NCI-H446 treated with DMSO at 0.1 percent for 48 hours (cell line): ENCODE measurements at places on chromosomes 1 and 21.

GRCh38 chr21:43333298-43334062 lies 93.5 kb downstream of the SIK1 start:
- no peak for DNase-seq

DNA sequence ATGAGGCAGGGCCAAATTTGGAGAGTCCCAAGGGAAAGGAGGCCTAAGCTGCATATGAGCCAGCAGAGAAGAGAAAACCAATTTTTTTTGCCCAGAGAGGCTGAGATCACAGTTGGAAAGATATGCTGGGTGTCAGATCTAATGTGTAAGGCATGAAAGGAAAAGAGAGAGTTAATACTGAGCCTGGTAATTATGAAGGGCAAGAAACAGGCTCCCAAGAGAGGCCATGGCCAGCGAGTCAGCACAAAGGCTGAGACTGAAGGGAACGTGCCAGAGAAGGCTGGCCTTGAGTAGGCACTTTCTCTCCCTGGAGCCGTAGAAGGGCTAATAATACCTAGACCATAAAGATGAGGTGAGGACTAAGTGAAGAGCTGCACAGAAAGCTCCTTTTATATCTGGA lies 31.8 kb upstream of the BEND5 start:
- no peak for DNase-seq

DNA sequence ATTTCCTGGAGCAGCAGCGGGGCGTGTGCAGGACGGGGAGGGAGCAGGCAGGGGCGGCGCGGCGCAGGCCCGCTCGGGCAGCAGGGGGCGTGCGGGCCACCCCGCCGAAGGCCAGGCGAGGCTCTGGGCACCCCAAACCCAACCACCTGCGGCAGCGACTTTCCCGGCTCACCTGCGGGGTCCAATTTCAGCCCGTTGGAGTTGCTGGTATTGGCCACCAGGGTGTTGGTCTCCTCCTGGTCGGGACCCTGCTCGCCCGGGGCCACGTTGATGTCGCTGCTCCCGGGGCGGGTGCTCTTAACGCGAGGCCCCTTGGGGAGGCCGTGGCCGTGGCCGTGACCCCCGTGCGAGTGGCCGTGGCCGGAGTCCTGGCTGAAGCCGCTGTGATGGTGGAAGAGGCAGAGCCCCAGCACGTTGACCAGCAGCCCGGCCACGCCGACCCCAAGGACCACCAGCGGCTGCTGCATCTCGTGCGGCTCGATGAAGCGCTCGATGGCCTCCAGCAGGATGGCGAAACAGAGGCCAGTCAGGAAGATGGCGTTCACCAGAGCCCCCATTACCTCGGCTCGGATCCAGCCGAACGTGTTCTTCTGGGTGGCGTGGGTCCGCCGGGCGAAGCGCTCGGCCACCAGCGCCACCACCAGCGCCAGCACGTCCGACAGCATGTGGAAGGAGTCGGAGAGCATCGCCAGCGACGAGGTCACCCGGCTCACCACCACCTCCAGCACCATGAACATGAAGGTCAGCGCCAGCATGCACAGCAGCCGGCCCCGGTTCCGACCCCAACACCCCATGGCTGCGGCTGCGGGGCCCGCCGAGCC lies 932 bp downstream of the SLC30A1 start:
- no peak for DNase-seq

- no peak for DNase-seq
Observed at GRCh38 chr1:109790735-109791494, 27.2 kb upstream of the EPS8L3 start.

- peak; percentile 44 for DNase-seq
Observed at GRCh38 chr1:17045634-17046333, 8.0 kb downstream of the SDHB start.

GRCh38 chr1:22621761-22622160 lies 14.7 kb upstream of the C1QA start:
- no peak for DNase-seq

DNA sequence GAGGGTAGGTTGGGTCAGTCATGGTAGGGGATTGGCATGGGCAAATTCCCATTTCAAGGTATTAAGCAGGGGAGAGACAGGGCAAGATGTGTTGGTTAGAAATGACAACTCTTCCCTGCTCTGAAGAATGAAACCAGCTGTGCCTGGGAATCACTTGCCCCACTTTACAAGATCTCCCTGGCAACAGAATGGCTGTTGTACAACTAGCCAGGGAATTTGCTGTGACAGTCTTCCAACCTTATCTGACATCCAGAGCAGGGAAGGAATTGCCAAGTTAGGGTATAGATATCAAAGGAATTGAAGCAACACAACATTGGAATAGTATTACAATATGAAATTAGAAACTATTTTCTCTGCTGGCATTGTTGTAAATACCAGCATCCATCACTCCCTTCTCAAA lies 154.7 kb downstream of the CACNA1E start:
- no peak for DNase-seq

DNA sequence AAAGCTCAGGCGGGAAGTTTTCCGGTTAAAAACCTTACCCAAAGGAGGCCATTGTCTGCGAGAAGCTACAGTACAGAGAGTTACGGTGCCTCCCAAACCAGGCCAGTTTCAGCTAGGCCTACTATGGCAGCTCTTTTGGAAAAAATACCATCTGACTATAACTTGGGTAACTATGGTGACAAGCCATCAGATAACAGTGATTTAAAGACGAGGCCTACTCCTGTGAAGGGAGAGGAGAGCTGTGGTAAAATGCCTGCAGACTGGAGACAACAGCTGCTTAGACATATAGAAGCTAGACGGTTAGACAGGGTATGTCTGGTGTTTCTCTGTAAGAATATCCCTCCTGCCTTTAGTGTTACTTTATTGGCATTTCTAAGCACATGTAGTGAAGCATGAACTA lies 165.9 kb downstream of the LRRC40 start:
- DNase-seq, result no peak

DNA sequence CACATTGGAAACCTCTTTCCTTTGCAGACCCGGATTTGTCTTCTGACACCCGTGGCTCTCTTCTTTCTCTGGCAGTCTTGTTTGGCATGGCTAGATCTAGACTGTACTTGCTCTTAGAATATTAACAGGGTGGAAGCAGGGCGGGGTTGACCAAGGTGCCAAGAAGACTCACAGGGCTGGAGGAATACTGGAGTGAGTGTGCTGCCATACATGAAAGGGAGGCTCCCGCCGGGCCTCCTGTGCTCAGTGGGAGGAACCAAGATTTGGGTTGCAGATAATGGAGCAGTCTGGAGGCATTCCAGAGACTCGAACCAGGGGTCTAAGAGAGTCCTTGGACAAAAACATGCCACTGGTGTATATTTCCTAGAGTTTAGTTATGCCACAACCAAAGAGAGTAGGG lies 27.6 kb upstream of the SNX27 start:
- DNase-seq, result no peak

- DNase-seq, result no peak
Observed at GRCh38 chr1:15882665-15883064, 35.2 kb downstream of the SPEN start.

DNA sequence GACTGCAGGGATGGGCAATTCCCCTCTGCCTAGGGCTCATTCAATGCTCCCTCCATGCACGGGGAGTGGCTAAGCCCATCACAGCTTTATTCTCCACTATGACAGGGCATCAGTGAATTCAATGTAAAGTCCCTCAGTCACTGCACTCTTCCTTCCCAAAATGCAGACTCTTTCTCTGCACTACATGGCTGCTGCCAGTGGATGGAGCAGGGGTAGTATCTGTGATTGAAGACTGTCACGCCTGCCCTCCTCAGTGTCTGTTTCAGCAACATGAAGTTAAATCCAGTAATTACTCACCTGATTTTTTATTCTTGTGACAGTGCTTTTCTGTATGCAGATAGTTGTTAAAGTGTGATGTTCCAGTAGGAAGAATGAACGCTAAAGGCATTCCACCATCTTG lies 1323.2 kb downstream of the AMY1C start:
- DNase-seq, result no peak

DNA sequence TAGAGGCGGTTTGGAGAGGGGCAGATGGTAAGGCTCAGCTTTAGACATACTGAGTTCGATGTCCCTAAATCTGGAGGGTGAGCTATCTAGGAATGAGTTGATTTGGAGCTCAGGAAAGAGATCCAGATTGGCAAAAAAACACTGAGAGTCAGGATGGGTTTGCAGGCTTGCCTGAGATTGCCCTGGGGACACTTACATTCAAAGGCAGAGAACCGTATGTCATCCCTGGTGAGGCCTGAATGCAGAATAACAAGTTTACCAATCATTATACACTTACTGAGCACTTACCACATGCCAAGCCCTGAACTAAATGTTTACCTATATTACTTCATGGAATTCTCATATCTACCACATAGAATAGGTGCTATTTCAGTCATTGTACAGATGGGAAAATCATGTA lies 27.5 kb downstream of the TFAP2E start:
- DNase-seq, result no peak

- DNase-seq, result no peak
Observed at GRCh38 chr1:244350027-244350426, 101.7 kb downstream of the ADSS2 start.

- DNase-seq, result no peak
Observed at GRCh38 chr1:205813755-205814058, 709 bp upstream of the SLC41A1 start.

DNA sequence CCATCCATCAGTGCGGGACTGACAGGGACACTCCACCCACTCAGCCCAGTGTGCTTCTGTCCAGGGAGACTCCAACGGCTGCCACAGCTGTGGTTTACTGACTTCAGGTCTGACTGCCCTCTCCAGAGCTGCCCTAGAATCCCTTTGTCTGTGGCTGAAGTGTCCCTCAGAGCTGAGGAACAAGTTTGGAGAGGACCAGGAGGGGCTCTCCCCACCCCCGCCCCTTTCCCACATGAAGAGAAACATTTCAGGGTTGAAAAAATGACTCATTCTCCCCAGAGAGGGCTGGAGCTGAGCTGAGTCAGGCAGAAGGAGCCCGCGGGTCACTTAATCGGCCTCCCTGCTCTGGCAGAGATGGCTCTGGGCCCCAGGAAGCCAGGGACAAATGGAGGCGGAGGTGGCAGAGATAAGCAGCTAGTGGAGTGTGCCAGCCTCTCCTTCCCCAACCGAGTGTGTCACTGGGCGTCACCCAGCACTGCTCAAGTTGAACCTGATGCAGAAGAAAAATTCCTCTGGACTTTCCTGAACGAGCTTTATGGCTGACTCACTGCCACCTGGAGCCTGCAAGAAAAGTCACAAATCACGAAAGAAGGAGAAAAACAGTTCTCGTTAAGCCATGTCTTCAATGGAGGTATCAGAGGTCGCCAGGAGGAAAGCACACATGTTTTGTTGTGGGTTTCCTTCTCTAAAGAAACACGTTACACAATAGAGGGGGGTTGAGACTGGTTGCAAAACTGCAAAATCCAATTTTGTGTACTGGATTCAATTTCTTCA lies 34.3 kb upstream of the ECE1 start:
- DNase-seq, result peak; percentile 40

- peak; percentile 27 for DNase-seq
Observed at GRCh38 chr1:94463765-94464330, 45.7 kb downstream of the ABCD3 start.

DNA sequence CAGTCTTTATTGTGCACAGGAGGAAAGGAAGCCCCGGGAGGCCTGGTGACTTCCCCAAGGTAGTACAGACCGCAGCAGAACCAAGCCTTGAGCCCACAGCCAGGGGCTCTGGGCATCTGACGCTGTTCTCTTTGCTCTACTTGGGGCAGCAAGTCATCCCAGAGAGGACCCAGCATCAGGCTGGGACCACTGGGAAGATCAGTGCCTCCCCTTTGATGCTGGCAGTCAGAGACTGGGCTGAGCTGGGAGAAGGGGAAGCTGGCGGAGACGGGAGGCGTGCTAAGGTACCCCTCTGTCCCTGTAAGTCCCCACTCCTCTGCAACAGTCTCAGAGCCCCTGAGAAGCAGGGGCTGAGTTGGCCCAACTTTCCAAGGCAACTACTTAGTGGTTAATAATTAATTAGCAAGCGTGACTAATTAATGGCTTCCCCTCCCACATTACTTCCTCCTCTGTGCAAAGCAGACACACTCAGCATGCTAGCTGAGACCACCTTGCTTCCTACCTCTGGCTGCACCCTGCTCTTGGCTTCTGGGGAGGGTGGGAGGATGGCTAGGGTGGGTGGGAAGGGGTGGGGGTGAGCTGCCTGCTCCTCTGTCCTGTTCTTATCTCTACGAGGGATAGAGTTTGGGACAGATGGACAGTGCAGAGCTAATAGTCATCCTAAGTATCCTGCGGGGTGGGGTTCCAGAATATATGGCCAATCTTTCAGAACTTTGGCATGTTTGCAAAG lies 1.3 kb downstream of the INAVA start:
- no peak for DNase-seq

DNA sequence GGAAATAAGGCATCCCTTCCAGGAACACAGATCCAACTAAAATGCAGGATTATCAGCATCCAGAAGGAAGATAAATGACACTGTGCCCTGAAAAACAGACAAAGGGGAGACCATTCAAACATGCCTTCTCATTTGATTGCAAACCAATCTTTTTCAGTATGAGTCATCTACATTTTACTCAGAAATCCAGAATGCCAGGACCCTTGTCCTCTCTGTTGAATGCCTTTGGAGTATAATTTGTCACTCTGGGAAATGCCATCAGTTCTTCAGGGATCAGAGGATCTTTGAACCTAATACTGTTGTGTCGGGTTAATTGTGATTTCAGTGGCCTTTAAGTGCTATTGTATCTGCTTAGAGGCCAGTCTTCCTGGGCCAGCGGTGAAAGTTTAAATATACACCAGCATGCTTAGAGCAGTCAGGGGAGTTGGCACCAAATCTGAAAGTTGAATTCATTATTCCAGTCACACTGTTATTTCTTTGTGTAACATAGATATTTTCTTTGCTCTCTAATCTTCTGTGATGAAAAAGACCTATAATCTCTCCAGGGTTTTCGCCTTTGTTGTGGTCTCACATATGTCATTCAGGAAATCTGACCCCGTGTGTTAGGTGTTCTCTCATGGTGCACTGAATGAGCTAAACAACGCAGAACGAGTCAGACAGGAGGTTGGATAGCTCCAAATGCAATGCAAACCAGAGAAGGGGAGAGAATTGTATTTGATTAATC lies 364.8 kb upstream of the SGIP1 start:
- no peak for DNase-seq

GRCh38 chr1:5704561-5705514 lies 287.4 kb downstream of the NPHP4 start:
- DNase-seq, result no peak

DNA sequence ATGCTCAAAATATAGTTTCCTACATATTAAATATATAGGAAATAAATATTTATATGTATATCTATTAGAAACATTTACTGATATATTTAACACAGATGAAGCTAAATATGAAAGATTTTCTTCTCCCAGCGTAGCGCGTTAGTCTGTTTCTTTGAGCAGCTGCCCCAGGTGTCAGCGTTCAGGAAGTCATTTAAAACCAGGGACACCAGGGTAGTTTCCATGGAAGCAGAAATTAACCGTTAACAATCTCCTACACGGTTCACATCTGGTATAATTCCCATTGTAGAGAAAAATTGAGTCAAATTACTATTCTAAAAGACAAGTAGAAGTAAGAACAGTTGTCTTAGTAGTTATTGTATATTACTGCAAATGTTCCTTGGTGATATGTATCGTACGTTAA lies 1443.7 kb downstream of the MRPL39 start:
- no peak for DNase-seq

DNA sequence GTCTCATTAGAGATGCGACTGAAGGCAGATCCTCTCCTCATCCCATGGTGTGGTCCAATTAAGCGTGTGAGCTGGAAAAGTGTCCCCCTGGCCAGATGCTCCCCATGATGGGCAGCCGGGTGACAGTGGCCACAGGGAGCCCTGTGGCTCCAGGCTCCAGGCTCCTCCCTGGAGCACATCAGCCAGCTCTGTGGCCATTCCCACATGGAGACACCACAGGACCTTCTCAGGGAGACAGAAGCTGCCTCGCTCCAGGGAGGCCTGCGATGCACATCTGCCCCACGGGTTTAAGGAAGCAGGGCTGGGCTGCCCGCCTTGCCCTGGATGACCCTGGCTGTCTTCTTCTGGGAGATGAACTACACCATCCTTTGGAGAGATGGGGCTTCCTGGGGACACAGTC lies 99.9 kb upstream of the TLR5 start:
- no peak for DNase-seq
